ENCODE measurements at places on chromosomes 7 and 10.

GRCh38 chr10:59087486-59087885 lies 89.0 kb upstream of the PHYHIPL start:
- no peak for DNase-seq

- DNase-seq: peak; percentile 4
These were observed 980 bp downstream of the ADAM8 start for GRCh38 chr10:133275684-133276092.

DNA sequence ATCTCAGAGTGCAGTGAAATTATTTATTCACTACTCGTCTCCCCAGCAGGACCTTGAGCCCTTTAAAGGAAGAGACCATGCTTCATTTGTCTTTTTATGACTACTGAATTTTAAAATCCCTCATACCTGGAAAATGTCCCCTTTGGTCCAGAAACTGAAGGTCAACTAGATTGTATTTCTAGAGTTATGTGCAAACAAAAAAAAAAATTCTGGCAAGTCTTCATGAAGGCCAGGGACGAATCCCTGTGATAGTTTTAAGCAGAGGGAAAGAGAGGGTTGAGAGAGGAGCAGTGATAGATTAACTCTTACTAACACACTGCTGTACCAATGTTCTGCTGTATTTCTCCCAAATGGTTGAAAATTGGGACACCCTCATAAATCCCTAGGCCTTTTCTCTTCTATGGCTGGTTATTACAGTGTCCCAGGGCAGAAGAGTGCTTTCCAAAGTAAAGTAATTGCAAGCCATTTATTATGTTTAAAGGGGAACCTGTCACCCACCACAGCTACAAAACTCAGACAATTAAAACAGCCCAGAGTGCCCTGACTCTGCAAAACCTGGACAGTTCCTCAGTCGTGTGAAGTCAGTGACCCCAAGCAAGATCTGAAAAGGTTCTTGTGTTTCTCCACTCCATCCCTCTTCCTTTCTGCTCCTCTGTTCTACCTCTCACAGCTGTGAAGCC lies 182.8 kb upstream of the AOAH start:
- DNase-seq: no peak

- DNase-seq: no peak
These were observed 75.4 kb downstream of the PLXNA4 start for GRCh38 chr7:132500727-132501440.

- no peak for DNase-seq
These were observed 82.0 kb downstream of the FGFR2 start for GRCh38 chr10:121516093-121516865.

DNA sequence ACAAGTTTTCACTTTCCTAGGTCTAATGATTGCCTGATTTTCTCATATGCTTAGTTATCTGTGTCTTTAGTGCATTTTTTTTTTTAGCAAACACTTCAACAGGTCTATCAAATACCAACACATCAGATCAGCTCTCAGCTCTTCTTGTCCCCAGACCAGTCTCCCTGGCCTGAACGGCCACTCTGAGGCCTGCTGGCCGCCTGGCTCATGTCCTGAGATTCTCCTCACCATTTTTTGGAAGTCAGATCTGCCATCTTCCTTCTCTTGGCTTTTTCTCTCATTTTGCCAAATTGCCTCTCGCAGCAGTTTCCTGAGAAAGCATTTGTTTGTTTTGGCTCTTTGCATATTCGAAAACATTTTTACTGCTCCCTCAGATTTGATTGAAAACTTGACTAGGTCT lies 29.3 kb downstream of the PPP2R2D start:
- DNase-seq: no peak

- DNase-seq: no peak
These were observed 181.1 kb upstream of the ASAH2 start for GRCh38 chr10:50432211-50433009.

DNA sequence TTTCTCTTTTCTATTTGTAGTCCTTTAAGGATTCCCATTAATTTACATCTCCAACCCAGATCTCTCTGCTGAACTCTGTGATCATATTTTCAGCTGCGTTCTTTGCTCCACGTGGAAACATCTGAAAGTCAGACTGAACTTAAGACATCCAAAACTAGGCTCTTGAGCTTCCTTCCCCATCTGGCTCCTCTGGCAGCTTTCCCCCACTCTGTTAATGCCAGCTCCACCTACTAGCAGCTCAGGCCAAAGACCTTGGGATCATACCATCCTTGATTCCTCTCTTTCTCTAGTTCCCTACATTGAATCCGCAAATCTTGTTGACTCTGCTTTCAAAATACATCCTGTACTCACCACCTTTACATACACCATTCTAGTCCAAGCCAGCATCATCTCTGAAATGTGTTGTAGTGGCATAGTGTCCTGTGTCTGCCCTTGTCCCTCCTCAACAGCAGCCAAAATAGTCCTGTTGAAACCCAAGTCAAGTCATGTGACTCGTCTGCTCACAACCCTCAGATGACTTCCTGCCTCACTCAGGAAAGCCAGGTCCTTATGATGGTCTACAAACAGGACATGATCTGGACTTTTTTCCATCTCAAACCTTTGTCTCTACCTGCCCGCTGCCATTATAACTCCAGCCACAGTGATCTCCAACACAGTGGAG lies 7.0 kb downstream of the REEP3 start:
- DNase-seq: no peak

DNA sequence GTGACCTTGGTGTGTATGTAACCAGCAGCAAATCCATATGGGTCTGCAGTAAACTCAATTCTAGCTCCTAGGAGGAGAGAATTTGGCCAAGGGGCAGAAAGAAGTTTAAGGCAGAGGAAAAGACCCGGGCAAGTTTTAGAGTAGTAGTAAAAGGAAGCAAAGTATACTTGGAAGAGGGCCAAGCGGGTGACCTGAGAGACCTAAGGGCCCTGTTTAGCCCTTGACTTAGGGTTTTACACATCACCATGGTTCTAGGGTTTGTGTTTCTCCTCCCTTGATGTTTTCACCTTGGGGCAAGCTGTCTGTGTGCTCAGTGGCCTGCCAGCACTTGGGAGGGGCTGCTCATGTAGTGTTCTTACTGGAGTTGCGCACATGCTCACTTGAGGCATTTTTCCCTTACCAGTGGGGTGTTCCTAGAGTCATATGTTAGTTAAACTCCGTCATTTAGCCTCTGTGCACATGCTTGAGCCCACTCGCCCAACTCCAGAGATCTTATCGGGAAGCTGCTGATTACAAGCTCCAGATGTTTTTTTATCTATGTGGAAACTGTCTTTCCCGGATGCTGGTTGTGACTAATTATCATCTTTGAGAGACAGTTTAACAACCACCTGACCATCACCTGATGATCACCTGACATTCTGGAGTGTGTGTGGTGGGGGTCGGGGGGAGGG lies 137.6 kb upstream of the PRSS1 start:
- no peak for DNase-seq

DNA sequence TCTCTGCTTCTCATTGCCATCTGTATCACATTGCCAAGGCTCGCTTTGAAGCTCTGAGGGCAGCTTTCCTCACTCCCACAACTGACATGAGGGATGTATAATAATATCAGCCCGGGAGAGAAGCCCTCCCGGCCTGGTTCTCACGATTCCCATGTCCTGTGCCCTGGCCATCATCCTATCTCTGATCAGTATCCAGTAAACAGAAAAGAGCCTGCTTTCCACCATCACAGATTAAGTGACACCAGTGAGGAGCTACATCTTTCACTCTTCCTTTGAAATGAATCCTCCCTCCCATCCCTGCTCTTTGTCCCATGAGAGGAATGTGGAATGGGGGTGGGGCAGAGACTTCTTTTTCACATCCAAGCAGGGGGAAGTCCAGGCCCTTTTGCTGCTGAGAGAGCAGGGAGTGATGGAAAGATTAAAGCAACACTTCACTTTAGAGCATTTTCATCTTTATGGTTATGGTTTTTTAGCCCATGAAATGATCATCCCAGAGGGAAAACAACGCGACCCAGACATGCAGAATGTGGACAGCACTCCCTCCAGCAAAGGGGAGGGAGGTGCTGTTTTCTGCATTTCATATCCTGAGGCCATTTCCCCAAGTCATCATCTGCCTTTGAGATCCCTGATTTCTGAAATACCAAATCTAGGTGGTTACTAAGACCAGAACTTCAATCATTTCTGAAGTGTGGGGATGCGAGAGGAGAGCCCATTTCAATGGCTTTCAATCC lies 84.6 kb upstream of the LYZL1 start:
- peak; percentile 73 for DNase-seq

DNA sequence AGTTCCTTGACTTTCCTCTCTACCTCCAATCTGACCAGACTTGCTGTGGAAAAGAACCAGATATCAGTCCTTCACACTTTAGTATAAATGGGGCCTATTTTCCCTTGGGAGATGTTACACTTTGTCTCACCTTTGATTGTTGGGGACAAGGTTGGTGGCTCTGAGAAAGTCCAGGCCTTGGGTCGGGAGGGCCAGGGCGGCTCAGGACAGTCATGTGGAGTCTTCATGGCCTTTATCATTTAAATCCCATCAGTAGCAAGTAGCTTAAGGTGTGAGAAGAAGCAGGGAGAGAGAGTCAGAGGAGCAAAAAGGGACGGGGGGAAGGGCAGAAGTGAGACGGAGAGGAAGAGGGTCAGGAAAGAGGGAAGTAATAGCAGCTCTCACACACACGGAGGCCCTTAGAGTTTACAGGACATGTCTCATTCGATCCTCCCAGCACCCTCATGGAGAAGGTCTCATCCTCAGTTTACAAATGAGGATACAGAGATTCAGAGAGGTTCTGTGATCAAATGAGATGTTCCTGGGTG lies 40.5 kb downstream of the TBATA start:
- DNase-seq: no peak

GRCh38 chr7:152984421-152984820 lies 224.9 kb downstream of the ACTR3B start:
- DNase-seq: no peak

GRCh38 chr7:15225981-15226380 lies 323.4 kb upstream of the DGKB start:
- no peak for DNase-seq

GRCh38 chr7:87226495-87226894 lies 7.0 kb upstream of the TMEM243 start:
- no peak for DNase-seq

DNA sequence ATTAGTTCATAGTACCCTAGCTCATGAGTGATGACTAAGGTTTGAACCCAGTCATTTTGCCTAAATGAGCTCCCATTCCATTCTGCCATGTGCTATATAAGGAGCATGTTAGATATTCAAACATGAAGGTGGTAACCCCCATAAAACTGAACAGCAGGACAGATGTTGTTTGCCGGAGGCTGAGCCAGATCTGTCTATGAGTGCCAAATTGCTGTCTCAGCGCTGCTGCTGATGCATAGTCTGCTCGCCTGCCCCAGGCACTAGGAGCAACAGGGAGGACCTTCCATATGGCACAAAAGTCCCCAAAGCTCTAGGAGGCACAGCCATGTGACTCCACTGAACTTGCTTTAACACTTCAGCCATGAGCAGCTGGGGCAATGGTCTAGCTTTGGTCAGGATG lies 466.0 kb upstream of the GHITM start:
- no peak for DNase-seq

DNA sequence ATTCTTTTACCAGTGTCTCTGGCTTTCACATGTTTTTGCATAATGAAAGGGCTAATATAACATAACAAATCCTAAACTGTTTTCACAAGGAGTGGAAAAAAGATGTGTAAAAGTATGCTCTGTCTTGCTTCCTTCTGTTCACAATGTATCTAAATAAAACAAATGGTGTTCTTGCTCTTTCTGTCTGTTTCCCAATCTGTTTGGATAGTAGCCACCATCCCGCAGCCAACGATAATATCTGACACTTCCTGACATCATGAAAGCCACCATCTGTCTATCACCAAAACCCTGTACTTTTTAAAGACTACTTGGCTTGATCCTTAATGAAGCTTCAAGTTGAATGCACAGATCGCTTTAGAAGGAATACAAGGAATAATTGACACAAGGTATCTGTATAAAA lies 246.2 kb downstream of the ETV1 start:
- no peak for DNase-seq

DNA sequence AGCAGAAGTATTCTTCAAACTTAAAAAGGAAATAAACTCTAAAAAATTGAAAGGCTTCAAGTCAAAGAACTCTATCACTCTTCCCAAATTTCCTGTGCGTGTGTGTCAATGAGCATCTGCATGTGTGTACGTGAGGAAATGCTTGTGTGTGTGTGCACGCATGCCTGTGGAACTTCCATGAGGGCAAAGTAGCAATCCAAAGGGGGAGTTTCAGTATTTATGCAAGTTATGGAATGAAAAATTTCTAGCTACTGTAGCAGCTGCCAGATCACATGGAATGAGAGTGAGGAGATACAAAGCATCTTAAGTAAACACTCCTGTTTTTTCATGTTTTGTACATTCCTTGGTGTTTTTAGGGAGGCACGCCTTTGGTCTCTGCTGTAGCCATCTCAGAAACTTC lies 152.6 kb downstream of the RAPGEF5 start:
- no peak for DNase-seq

DNA sequence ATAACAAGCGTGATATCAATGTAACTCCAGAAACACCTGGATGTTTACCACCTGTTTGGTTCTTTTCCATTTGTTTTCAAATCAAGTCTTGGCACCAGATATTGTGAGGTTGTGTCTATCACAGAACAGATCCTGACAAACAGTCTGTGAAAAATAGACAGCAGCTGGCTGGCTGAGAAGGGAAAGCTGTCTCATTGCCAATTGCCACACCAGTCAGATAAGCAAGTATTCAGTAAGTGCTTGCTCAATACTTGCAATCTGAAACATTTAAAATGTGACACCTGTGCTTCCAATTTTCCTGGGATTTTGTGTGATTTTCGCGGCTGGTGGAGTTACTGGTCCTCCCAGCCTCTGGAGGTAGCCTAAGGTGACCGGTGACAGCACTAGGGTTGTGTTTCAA lies 147.9 kb upstream of the MYO3A start:
- DNase-seq: no peak

DNA sequence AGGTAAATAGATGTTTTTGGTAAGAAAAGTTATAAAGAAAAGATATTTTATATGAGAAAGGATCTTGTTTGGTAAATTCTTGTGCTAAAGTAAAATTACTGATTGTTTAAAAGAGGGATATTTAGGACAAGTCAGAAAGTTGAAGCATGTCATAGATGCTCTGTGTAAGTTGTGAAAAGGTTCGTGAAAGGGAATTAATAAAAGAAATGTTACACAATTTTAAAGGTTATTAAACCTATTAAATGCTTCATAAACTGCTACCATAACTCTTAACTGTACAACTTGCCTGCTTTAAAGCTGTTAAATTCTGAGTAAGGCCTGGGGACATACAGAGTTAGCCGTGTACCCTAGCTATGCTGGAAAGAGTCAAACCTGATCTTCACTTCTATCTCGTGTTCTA lies 634.1 kb downstream of the ACTR3B start:
- no peak for DNase-seq

DNA sequence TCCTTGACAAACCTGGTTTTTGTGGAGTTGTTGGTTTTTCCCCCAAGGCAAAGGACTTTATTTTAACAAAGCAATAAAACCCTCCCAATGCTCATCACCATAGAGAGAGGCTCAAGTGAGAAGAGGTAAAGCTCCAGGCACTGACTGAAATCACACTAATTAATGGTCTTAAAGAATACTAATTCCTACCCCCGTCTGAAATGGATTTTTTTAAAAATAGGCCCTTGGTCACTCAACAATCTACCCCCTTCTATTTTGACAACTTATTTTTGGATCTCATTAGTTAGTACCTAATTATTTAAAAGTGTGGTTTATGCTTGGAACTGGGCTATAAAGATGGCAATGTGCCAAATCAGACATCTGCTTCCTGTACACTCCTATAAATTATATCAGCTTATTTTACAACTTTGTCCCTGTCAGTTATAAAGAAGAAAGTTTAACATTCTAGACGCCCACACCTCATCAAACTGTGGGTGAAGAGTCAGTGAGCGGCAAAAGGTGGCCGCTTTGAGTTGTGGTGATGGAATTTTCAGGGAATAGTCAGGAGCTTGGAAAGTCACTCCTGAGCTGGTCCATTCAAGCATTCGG lies 10.6 kb downstream of the GLI3 start:
- peak; percentile 35 for DNase-seq

Data from kidney (tissue), 22 donors.